ENCODE measurements at places on chromosomes 5 and 9.

DNA sequence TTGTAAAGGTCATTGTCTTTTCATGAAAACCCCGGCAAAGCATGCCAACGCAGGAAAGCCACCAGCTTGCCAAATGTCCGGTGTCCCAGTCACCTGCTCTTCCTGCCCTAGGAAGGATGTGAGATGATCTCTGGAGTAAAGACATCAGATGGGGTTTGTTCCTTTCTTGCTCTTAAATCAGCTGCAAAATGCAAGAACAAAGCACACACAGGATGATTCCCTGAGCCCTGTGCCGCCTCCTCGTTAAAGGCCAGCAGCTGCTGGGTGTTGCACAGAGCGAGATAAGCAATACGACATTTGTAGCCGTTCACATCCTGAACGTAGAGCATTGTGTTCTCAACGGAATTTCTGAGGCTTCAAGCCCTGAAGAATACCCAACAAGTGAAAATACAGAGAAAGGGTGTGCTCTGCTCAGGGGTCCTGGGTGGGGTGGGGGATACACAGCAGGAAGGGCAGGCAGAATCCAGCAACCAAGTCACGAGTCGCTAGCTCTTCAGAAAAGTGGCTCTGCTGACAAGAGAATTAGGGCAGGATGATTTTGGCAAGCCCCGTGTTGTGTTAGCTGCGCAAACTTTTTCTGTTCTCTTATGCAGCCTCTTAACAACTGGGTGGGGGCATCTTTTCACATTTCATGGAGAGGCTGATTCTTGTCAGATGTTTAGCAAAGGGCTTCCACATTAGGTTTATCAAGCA lies 229.2 kb upstream of the MAP3K1 start:
- no peak for DNase-seq

GRCh38 chr5:153358315-153358976 lies 132.0 kb upstream of the GRIA1 start:
- no peak for DNase-seq

- DNase-seq: no peak
Observed at GRCh38 chr9:33434317-33435105, 12.9 kb downstream of the AQP3 start.

- peak; percentile 37 for DNase-seq
Observed at GRCh38 chr9:99556998-99557397, 264.7 kb upstream of the NR4A3 start.

DNA sequence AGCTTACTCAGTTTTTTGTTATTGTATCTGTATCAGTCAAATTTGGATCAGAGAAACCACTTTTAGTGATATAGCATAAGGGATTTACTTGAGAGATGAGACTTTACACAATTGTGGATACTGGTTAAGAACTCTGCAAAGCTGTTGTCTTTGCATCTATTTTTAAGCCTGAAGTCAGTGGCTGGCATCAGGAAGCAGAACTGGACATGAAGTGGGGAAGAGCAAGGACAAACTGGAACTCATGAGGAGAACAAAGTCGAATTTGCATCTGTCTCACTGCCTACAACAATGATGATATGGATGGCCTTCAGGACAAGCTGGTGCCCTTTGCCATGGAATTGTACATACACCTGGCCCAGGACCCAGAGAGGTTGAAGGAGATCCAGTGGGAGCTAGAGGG lies 15.8 kb upstream of the MYORG start:
- no peak for DNase-seq
